ENCODE measurements at places on chromosomes 5 and 9.

DNA sequence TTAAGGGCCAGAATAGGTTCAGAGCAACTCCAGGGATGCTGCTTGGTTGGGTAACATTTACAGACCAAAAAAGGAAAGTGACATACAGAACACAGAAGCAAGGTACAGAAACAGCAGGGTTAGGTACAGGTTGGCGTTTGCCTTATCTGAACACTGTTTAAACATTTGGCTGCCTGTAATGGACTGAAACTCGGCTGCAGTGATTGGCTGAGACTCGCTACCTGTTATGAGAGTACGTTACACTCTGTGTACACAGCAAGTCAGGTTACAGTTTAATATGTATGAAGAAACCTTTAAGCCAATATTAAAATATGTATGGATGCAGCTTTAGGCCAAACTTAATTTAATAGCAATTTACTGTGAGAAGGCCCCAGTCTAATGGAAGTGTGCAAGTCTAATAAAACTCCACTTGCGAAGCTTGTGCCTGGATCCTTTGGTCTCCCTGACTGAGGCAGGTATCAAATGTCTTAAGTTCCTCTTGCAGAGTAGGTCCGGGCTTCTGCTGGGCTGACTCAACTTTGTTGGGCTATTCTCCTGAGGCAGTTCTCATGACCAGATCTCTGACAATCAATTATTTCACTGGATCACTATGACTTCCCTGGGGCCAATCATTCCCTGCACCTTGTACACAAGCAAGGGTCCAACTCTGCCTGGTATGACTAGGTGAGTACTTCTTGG is 204.9 kb downstream of the ZNF462 start:
- no peak for DNase-seq

GRCh38 chr5:141883184-141883891 is 5.1 kb upstream of the PCDH1 start:
- DNase-seq = no peak

GRCh38 chr9:121299467-121300282 is 31.7 kb downstream of the GSN start:
- peak; percentile 71 for DNase-seq

- DNase-seq = no peak
Measured at GRCh38 chr9:108056084-108056804, 566.7 kb upstream of the KLF4 start.

DNA sequence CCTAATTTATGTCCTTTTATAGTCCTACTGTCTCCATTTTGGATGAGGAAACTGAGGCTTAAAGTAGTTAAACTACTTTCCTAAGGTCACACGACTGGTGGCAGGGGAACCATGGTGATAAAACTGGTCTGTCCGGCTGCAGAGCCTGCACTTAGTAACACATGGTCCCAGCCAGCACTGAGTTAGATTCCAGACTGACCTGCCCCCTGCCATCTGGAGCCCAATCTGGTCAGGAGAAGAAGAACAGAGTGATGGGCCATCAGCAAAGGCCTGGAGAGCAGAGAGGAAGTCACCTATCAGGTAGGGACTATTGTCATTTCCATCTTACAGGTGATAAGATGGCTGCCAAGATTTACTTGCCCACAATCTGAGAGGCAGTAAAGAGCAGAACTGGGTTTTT is 86.6 kb upstream of the SLC25A48 start:
- no peak for DNase-seq
